ENCODE measurements at places on chromosomes 7 and 10. TPM values are rescaled to one million over a fixed set of nuclear protein-coding genes. Genes with fewer than 3 reads are reported as not detected.

ZNF511 gene
- 20.9 TPM for total RNA-seq

DNA sequence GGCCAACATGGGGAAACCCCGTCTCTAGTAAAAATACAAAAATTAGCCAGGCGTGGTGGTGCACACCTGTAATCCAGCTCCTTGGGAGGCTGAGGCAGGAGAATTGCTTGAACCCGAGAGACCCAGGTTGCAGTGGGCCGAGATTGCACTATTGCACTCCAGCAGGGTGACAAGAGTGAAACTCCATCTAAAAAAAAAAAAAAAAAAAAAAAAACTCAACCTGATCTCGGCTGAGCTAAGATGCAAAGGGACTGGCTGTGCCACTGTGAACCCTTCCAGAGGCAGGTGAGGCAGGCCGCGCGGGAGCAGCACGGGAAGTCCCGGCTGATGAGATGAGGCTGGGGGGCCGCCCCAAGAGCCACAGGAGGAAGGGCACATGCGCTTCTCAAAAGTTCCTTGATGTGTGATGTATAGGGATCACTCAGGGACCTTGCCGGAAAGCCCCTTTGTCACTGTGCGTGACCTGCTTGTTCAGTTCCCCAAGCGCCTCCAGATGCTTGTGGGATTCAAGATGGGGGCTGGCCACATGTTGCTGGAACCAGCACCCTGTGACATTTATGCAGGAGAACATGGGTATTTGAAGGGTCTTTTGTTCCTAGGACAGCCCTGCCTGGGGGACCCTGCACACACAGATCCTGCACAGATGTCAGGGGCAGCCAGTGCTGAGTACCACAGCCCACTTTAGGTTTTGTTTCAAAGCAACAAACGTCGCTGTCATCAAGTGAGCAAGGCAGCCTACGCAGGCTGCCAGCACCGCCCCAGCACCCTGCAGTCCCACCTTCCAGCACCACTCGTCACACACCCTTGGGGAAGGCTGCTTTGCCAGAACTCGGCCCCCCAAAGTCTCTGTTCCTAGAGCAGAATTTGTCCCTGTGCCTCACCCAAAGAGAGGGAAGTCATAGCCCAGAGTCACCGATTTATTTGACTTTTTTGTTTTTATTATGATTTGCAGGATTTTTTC is 74.8 kb upstream of the SH2B2 start:
- no peaks in the 10 kb centered on the region for H3K4me1 ChIP-seq
- DNase-seq: no peak
- H3K27ac ChIP-seq: no peak overlapping the region
- H3K4me3 ChIP-seq: no peak overlapping the region

DNA sequence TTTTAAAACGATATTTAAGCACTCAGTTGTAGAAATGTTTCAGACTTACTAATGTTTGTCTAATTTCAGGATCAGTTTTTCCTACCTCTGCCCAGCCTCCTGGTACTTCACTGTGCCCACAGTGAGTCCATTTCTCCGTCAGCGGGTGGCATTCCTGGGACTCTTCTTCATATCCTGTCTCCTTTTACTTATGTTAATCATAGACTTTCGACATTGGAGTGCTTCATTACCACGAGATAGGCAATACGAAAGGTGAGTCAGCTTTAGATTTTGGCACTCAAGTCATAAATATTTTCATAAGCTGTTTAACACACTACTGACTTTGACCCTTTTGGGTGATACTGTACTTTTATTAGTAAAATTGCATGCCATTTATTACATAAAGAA is 2.1 kb downstream of the ENTPD7 start:
- peaks cover 37% of the 10 kb centered on the region for H3K4me1 ChIP-seq
- H3K27ac ChIP-seq: peak overlapping the region; percentile 78
- peaks cover 34% of the 10 kb centered on the region for H3K36me3 ChIP-seq
- DNase-seq: peak; percentile 93
- H3K4me3 ChIP-seq: peak overlapping the region; percentile 93

- no peak overlapping the region for H3K27ac ChIP-seq
- peak overlapping the region; percentile 65 for H3K4me3 ChIP-seq
- peaks cover 9% of the 10 kb centered on the region for H3K4me1 ChIP-seq
- DNase-seq: no peak
- H3K27me3 ChIP-seq: peaks cover 28% of the 10 kb centered on the region
- no peaks in the 10 kb centered on the region for H3K36me3 ChIP-seq
Measured at GRCh38 chr10:22475651-22476600, 130.6 kb downstream of the SPAG6 start.

RBP3 gene
- total RNA-seq: not detected

GRCh38 chr7:88115258-88115796 is 104.5 kb downstream of the SRI start:
- H3K27ac ChIP-seq: no peak overlapping the region
- H3K4me3 ChIP-seq: no peak overlapping the region
- no peaks in the 10 kb centered on the region for H3K4me1 ChIP-seq
- DNase-seq: no peak

DNA sequence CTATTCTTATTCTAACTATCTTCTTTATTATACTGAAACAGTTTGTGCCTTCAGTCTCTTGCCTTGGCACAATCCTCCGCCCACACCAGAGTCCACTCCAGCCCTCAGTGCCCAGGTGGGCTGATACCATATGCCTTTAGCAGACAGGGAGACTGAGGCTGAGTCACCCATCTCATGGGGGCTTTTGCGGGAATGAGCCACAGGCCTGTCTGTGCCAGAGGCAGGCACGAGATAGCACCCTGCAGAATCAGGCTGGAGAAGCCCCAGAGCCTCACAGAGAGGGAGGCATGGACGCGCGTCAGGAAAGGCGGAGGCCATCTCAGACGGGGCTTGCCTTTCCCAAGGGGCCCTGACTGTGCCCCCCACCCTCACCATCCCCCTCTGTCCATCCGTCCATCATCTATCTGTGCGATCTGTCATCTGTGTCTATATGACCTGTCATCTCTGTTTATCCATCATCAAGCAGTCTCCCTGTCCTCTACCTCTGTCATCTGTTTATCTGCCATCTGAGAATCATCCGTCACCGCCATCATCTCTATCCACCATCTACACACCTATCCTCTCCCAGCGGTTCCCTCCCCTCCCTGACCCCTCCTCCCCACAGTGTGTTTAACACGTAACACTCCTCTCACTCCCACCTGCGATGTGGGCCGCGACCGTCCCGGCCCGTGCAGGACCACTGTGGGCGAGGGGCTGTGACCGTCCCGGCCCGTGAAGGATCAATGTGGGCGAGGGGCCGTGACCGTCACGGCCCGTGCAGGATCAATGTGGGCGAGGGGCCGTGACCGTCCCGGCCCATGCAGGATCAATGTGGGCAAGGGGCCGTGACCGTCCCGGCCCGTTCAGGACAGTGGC is 7.3 kb upstream of the ADAP1 start:
- peaks cover 41% of the 10 kb centered on the region for H3K27me3 ChIP-seq
- peak; percentile 79 for DNase-seq
- H3K36me3 ChIP-seq: no peaks in the 10 kb centered on the region
- no peak overlapping the region for H3K27ac ChIP-seq

FAM25C gene
- total RNA-seq: not detected

PTPN20 gene
- 9.1 TPM for total RNA-seq
